ENCODE measurements at places on chromosomes 5 and 9.

DNA sequence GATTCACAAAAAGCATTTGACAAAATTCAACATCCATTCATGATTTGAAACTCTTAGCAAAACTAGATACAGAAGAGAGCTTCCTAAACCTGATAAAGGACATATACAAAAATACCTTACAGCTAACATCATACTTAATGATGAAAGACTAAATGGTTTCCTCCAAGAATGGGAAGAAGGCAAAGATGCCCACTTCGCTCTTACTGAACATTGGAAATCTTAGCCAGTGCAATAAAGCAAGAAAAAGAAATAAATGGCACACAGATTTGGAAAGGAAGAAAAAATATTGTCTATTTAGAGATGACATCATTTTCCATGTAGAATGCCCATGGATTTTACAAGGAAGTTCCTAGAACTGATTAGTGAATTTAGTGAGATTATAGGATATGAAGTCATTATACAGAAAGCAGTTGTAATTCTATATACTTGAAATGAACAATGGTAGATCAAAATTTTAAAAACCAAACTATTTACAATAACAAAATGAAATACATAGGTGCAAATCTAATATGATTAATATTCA, 64.4 kb downstream of the NAA35 start:
- no peak for DNase-seq

- DNase-seq = no peak
These were observed 346.2 kb upstream of the CTNND2 start for GRCh38 chr5:12250454-12250853.

DNA sequence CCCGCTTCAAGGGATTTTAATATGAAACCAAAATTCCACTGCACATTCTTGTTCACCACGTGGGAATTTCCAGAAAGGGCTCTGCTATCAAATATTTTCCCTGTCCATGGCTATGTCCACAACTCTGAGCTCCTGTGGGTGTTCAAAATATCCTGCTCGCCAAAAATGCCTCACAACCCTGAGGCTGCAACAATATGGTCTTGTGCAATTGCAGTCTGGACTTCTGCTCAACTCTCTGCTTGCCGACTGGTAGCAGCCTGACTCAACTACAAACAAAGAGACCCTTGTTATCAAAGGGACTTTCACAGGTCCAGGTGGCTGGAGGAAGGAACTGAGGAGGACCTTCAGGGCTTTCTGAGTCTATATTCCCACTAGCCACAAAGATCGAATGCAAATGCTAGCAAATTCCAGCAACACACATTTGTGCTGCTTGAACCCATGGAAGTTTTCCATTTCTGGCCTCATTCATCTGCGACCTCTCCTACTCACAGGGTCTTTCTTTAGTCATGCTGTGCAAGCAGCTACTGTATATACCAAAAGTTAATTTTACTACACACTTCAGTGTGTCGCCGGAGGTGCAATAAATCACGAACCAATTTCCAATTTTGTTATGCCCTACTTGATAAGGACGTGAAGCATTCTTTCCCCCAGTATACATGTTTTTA, 169.2 kb upstream of the SLC30A5 start:
- no peak for DNase-seq

- peak; percentile 35 for DNase-seq
These were observed at the start of gene MAP1B for GRCh38 chr5:72107131-72107900. MAP1B (plus strand) TSS chr5:72107475; CDS start chr5:72107532, 57 bp downstream.

- no peak for DNase-seq
These were observed 2.3 kb downstream of the AFAP1L1 start for GRCh38 chr5:149273950-149274349.

- DNase-seq = peak; percentile 55
These were observed 63.1 kb upstream of the RETREG1 start for GRCh38 chr5:16679863-16680262.

- no peak for DNase-seq
These were observed 98.9 kb downstream of the F2RL2 start for GRCh38 chr5:76524101-76524835.

- DNase-seq = no peak
These were observed 9.7 kb upstream of the PSMD5 start for GRCh38 chr9:120852240-120853010.

GRCh38 chr5:142403583-142403982, 78.8 kb upstream of the SPRY4 start:
- DNase-seq = no peak

DNA sequence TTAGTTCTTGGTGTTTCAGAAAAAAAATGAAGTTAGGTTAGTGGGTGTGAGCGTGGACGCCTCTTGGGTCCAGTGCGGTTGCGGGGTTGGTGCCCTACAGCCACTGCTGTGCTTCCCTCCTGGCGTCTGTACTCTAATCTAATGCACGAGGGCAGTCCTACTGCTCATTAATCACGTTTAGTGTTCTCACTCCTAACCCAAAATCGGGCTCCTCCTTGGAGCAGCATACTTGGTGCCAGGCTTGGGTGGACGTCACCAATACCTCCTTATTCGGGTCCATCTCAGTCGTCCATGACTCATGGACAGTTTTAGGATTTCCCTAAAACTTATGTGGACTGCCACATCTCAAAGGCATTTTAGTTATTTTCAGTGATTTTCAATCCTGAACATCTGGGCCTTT, 41.6 kb downstream of the TRIO start:
- DNase-seq = no peak

DNA sequence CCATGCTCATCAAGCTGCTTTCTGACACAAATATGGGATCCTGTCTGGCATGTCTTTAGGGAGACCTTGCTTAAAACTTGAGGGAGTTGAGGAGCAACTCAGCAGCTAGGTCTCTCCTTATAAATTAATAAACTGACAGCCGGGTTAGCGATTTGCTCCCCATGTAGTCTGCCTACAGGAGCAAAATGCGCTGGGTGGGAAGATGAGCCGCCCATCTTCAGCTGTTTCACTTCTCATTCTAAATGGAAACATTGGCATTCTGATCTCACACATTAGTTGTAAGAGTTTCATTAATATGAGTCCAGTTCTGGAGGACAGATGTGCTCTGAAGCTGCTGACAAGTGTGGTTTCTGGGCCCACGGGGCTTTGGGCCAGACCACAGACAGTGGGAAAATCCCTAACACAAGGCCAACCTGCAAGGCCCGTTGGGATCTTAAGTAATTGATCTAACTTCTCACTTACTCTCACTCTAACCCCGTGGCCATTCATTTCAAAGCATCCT, 197.0 kb downstream of the MCTP1 start:
- DNase-seq = no peak

DNA sequence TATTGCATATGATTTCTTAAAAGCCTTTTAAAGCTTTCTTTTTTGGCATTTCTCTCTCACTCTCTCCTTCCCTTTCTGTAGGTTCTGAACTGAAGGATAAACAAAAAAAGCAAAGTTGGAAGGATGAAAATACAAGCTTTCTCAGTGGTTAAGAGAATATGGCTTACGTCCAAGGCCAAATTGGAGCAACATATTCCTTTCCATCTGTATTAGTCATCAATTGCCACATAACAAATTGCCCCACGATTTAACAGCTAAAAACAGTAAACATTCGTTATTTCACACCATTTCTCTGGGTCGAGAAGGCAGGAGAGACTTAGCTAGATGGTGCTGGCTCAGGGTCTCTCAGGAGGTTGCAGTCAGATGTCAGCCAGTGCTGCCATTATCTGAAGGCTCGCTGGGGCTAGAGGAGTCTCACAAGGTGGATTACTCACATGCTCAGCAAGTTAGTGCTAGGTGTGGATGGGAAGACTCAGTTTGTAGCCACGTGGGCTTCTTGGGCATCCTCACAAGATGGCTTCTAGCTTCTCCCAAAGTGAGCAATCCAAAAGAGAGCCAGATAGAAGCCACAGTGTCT, 2.0 kb upstream of the ROR2 start:
- no peak for DNase-seq

- no peak for DNase-seq
These were observed 33.1 kb downstream of the ALDH7A1 start for GRCh38 chr5:126561908-126562307.

DNA sequence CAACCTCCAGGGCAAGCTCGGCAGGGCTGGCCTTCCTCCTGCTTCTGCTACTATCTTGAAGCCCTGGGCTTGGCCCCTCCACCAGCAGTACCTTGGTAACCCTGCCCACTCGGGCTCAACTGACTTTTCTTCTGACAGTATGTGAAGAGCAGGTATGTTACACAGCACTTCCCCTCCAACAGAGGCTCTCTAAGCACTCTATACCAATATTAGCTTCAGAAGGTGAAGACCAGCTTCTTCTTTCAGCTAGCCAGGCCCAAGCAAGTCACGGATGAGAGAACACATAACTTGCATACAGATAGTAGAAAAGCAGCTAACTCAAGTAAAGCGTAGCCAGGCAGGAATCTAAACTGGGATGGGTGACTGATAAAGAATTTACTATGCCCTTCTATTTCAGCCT, 64.3 kb downstream of the FEM1C start:
- DNase-seq = no peak

GRCh38 chr9:73231203-73231602, 79.5 kb downstream of the ANXA1 start:
- DNase-seq = no peak

GRCh38 chr5:143893638-143894037, 81.7 kb downstream of the HMHB1 start:
- DNase-seq = no peak

DNA sequence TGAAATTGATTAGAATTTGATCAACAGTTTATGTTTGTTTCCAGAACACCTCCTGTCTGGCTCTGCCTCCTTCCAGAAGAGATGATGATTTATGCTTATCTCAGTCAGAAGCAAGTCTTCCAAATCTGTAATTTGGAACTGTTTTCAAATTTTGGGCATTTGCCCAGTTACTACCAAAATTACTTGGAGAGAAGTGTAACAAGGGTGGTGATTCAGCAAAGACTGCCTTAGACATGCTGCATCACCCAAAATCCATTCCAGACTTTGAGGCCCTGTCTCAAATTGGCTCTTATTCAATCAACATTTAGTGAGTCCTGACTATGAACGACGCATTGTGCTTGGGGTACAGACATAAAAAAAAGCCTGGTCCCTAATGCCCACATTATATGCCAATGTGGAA, 89.4 kb downstream of the SH3TC2 start:
- DNase-seq = no peak

DNA sequence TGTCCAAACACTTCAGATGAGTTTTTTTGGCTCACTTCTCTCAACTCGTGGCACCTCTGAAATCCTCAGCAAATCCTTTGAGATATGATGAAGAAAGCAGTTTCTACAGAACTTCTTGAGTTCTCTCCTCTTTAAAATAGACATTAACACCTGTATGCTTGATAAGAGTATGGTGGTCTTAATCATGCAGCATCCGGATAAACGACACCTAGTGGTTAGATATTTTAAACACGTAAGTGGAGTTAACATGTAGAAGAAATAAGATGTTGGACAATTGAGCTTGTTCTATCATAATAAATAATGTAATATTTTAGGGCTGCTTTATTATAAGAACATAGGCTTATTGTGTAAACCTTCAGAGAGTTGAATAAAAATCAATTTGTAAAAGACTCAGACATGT, 324.8 kb downstream of the CYLC2 start:
- no peak for DNase-seq

GRCh38 chr5:143231416-143231815, 172.1 kb downstream of the NR3C1 start:
- no peak for DNase-seq

DNA sequence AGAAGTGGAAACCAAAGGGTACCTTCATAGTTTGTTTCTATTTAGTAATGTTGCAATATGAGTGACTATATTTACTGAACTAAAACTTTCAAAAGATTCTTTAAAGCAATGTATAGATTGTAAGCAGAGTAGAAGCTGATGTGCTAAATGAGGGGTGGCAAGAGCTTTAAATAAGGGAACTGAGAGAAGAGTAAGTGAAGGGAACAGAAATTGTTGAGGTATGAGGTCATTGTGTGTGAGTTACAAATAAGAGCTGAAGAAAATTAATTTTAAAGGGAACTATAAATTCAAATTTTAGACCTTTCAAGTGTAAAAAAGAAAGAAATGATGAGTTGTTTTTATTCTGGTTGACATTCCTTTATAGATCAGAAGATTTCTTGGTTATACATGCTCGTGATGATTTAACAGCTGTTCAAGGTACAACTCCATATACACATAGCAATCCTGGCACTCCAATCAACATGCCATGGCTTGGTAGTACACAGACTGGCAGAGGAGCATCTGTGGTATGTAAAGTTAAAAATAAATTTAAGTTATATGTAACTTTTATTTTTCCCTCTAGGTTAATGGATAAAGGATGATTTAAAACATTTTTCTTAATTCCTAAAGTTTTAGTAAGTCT, 135.1 kb upstream of the TNFAIP8 start:
- DNase-seq = no peak

DNA sequence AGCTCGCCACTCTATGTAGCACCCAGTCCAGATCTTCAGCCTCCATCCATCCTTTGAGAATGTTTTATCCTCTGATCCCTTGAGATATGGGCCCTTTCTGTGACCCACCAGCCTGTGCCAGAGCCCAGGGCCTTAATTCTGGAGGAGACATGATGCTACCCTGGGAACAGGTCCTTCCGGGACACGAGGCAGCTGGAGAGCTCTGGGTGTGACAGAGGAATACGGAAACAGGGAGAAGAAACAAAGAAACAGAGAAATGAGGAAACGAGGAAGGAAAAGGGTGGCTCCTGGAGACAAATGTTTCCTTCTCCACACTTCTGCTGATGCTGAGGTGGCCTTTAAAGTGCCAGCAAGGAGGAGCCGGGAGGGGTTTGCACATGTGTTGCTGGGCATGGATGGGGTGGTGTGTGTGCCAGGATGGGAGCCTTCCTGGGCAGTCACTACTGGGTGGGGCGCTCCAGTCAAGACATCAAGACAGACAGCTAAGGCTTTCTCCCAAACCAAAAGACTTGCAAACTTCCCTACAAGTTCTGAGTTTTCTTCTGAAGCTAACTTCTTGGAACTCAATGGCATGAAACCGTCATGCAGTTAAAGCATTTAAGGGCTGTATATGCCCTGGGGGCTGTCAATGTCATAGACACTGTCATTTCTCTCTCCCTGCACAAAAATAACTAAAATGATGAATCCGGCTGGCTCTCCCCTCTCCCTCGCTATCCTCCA, 22.8 kb upstream of the MARCHF6 start:
- DNase-seq = no peak

DNA sequence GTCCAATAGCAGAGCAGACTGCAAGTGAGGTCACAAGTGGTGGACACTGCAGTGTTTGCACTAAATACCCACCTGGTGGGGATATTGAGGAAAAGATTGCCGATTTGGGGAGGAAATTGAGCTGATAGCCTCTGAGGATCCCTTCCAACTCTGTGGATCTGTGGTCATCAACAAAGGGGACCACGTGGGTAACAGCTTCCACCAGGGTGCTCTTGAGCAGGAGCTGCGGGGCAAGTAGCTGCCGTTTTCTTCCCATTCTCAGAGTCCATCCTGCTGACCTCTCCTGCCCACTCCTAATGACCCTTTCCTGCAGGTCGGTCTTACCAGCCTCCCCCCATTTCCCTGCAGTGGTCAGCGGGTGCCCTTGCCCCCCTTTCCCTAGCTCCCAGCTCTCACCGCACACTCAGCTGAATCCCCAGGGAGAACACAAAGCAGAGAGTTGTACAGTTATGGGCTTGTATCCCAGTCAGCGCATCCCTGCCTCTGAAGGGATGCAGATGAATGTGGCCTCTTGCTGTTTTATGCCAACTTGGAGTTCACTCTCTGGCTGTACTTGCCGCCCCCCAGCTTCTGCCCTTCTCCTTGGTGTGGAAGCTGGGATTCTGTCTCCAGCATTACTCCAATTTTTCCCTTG, 18.0 kb downstream of the DAPK1 start:
- DNase-seq = no peak

- no peak for DNase-seq
These were observed 157.1 kb downstream of the PBX3 start for GRCh38 chr9:125904155-125904851.

- no peak for DNase-seq
These were observed 31.1 kb downstream of the AK8 start for GRCh38 chr9:132846918-132847515.

Data from 8988T (cell line).